Right cardiac atrium (tissue), 5 donors: ENCODE measurements at places on chromosomes 2 and 18. TPM values are rescaled to one million over a fixed set of nuclear protein-coding genes. Genes with fewer than 3 reads are reported as not detected.

DNA sequence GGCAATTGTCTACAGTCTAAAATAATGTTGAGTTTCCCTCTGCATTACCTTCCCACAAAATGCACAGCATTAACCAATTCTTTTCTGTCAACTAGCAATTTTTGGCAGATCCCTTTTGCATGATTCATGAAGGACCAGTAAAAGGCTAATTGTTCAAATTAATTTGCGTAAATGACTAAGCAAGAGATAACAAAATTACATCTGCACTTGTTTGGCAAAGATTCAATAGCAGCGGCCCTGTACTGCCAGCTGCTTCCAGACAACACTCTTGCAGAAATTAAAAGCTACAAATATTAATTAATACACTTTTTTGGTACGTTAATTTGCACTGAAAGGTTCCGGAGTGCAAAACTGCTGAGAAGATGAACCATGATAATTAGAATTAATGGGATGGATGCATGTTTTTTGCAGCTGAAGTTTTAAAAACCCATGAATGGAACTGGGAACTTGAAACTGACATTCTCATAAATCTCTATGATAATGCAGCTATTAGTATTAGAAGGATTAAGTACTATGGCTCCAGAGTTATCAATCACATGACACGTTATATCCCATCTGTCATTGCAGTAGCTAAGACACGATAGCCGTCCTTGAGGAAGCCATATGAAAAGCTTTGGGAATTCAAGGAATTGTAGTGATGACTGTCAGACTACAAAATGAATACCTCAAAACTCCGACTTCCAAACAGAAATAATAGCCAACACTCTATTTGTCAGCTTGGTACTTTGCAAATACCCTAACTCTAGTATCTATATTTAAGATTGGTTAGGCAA lies 1268.3 kb upstream of the ACVR2A start:
- no peak for DNase-seq

The PTH2R gene
- not detected for total RNA-seq

The ATP6V1C2 gene
- total RNA-seq = 0.09 TPM

- DNase-seq = no peak
Observed at GRCh38 chr18:985212-985661, 80.6 kb downstream of the ADCYAP1 start.

The GDF7 gene
- 0.72 TPM for total RNA-seq

DNA sequence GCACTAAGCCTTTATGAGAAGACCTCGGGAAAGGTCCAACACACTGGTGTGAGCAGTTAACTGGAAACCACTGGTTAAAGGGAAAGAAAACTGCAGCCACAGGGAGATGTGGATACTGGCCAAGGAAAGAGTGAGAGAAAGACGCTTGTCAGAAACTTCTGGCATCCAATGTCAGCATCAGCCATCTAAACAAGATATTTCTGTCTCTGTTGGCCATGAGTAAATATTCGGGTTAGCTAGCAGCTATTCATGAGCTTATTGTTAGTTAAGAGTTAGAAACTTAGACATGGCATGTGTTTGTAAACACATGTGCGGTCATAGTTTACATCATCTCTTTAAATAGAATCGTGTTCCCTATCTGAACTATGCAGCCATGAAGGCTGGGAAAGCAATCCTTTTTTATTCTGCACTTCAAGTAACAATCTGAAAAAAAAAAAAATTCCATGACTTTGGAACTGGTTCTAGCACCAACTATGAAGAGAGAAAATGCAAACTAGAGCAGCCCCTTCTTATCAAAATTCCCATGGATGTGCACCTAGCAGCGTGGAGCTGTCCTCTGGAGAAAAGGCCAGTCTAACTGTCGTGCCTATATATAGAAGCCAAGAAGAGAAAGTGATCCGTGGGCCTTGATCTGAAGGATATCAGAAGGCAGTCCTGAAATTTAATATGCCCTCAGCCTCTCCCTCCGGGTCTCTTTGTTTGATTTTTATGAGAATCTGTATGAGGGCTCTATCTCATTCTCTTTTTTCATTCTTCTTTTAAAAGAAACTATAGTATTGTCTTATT lies 84.0 kb upstream of the RFX8 start:
- DNase-seq = no peak

GRCh38 chr2:144522897-144523595 lies 3.1 kb upstream of the ZEB2 start:
- peak; percentile 36 for DNase-seq

DNA sequence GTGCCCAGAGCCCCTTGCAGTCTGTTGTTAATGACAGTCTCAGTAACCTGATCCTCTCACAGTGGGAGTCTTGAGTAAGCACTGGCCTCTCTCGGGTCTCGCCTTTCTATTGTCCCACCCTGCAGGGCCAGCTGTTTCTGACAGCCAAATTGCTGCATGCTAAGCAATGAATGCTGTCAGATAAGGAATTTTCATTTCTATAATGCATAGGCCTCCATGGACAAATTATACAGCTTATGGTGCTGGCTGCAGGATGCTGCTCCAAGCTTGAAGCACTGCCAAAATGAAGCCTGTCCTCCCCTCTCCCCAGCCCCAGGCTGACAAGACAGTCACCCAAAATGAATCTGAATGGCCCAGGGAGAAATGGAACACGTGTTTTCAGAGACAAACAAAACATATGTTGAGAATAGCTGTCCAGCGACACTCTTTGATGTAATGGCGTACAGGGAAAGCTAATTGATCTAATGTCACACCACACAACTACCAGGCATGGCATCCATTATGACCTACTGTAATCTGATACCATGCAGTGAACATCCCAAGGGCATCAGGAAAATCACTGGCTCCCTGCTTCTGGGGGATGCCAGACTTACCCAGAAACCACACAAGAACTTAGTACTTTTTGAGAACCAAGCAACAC lies 36.8 kb downstream of the ACVR1 start:
- peak; percentile 64 for DNase-seq

The MZT2B gene
- total RNA-seq = 239 TPM
